ENCODE measurements at places on chromosomes 13 and 19. TPM values are rescaled to one million over a fixed set of nuclear protein-coding genes. Genes with fewer than 3 reads are reported as not detected.

DNA sequence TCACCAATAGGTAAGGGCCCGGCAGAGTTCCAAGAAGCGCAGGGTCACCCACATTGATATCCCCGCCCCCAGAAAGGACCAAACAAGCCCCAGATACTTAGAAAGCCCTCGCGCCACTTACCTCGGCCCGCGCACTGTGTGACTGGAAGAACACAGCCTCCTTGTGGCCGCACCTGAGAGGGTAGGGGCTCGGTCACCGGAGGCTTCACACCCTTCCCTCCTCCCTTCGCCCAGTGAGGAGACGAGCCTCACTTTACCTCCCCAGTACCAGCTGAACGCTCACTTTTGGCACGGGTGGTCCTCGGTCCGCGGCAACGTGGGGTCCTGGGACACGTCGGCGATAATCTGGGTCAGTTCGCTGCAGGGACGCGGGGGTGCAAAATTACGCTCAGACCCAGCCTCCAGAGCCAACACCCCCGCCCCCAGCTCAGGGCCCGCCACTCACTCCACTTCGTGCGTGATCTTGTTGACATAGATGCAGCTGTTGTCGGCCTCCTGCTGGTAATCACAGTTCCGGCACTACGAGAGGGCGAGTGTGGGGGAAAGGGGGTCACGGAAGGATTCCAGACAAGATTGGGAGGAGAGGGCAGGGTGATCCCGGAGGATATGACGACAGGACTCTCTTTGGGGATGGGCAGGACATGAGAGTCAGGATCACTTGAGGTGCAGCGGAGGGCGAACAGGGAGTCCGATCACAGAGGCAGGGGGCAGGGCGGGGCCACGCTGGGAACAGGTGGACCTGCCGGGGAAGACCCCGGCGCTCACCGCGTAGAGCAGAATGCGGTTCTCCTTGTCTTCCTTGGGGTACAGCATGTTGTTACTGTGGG is 568 bp downstream of the POLR2I start:
- no peak for DNase-seq

- no peak for DNase-seq
Measured at GRCh38 chr13:52461265-52461664, 6.0 kb downstream of the CKAP2 start.

- no peak for DNase-seq
Measured at GRCh38 chr13:42875475-42876269, 94.3 kb downstream of the FAM216B start.

- DNase-seq: no peak
Measured at GRCh38 chr19:18730885-18731513, 47.5 kb downstream of the CRTC1 start.

GRCh38 chr13:40149611-40150274 is 494.3 kb downstream of the COG6 start:
- peak; percentile 98 for DNase-seq

DNA sequence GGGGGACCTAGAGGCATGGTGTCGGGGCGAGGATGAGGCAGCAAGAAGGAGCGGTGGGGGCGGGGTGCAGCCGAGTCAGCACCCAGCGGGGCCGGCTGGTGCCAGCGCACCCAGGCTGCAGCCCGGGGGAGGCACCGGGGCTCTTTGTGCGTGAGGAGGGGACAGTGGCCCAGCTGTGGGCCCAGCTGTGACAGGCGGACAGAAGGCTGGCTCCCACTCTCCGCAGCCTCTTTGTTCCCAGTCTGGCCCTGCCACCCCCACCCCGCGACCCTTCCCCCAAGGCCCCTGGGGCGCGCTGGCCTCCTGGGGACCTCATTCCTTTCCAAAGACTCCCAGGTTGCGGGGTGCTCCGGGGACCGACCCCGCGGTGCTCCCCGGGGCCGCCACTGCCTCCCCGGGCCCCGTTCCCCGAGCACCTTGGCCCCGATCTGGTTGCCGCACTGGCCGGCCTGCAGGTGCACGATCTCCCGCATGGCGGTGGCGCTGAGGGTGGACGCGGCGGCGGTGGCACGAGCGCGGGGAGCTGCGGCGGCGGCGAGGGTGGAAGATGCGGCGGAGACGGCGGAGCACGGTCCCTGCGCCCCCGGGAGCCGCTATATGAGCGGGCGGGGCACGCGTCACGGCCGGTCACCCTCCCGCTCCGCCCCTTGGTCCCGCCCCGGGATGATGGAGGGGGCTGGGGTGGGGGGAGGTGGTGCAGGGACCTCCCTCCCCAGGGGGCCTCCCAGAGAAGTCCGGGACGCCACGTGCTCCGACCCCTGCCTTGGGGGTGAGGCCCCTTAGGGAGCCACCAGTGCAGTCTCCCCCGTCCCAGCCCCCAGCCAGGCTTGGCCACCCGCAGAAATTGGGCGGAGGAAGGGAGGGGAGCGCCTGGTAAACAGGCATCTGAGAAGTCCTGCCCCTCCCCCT is at the start of gene TUBB4A:
Gene TUBB4A, minus strand, starts transcription at position 570 of the 909 bp plus-strand sequence. Its CDS starts 97 bp downstream, at position 473.
- no peak for DNase-seq

GRCh38 chr19:37829526-37829925 is 50.1 kb upstream of the ZNF573 start:
- no peak for DNase-seq

GRCh38 chr19:41887711-41888382 is 4.9 kb downstream of the ARHGEF1 start:
- peak; percentile 82 for DNase-seq

GRCh38 chr13:112438515-112438914 is 62.4 kb downstream of the SPACA7 start:
- no peak for DNase-seq

- DNase-seq: no peak
Measured at GRCh38 chr13:47628666-47629065, 372.4 kb downstream of the SUCLA2 start.

GRCh38 chr13:97538203-97538602 is 104.2 kb downstream of the RAP2A start:
- DNase-seq: no peak

DNA sequence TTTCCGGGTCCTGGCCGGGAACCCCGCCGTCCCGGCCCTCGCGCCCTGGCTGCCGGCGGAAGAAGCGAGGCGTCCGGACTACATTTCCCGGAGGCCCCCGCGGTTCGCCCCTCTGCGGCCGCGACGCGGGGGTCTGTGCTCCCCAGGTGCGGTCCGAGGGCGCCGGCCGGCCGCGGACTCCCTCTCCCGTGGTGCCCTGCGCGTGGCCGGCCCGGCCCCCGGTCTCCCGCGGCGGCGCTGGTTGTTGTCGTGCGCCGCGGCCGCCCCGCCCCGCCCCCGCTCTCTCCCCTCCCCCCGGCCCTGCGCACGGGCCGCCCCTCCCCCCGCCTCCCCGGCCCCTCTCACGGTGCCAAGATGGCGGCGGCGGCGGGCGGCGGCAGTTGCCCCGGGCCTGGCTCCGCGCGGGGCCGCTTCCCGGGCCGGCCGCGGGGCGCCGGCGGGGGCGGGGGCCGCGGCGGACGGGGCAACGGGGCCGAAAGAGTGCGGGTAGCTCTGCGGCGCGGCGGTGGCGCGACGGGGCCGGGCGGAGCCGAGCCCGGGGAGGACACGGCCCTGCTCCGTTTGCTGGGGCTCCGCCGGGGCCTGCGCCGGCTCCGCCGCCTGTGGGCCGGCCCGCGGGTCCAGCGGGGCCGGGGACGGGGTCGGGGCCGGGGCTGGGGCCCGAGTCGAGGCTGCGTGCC is at the start of gene KMT2B:
Gene KMT2B, plus strand, starts transcription at position 339 of the 680 bp plus-strand sequence. Its CDS starts 16 bp downstream, at position 355.
- no peak for DNase-seq

GRCh38 chr13:110653851-110654250 is 38.5 kb downstream of the NAXD start:
- no peak for DNase-seq

DNA sequence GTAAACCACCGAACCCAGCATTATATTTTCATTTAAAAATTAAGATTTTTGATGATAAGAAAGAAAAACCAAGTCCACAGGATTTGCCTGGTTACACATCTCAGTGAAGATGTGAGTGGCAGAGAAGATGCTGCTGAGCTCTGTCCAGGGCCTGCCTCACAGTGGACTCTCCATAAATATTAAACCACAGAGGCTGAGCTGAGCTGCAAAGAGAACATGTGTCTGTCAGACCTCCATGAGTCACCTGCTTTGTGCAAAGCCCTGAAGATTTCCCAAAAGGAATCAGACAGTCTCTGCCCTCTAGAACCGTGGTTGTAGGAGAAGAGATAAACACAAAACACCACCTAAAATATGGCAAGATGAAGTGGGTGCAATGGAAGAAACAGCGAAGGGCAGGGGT is 127.2 kb upstream of the TSC22D1 start:
- peak; percentile 83 for DNase-seq

GRCh38 chr19:56811480-56811879 is 29.0 kb downstream of the PEG3 start:
- DNase-seq: no peak

GRCh38 chr19:35818445-35818844 is 5.8 kb upstream of the PRODH2 start:
- no peak for DNase-seq

- DNase-seq: peak; percentile 95
Measured at GRCh38 chr13:105670179-105670990, 865.1 kb downstream of the EFNB2 start.

- DNase-seq: no peak
Measured at GRCh38 chr19:20840371-20840770, 64.3 kb downstream of the ZNF66 start.

DNA sequence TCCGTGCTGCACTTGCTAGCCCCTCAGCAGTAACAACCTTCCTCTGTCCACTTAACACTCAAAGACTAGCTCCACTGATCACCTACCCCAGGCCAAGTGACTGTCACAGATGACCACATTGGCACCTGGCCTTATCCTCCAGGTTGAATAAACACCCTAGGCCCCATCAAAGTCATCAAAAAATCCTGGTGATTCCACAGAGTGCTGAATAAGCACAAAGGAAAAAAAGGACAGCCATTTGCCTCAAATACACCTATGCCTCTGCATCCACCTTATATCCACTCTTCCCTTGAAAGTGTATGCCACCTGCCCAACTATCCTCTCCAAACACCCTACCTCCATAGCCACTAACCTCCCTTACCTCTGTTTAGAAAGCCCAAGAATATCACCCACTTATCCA is 2.7 kb downstream of the ZNF154 start:
- no peak for DNase-seq

- peak; percentile 48 for DNase-seq
Measured at GRCh38 chr13:104422668-104423067, 1356.5 kb upstream of the SLC10A2 start.

DNA sequence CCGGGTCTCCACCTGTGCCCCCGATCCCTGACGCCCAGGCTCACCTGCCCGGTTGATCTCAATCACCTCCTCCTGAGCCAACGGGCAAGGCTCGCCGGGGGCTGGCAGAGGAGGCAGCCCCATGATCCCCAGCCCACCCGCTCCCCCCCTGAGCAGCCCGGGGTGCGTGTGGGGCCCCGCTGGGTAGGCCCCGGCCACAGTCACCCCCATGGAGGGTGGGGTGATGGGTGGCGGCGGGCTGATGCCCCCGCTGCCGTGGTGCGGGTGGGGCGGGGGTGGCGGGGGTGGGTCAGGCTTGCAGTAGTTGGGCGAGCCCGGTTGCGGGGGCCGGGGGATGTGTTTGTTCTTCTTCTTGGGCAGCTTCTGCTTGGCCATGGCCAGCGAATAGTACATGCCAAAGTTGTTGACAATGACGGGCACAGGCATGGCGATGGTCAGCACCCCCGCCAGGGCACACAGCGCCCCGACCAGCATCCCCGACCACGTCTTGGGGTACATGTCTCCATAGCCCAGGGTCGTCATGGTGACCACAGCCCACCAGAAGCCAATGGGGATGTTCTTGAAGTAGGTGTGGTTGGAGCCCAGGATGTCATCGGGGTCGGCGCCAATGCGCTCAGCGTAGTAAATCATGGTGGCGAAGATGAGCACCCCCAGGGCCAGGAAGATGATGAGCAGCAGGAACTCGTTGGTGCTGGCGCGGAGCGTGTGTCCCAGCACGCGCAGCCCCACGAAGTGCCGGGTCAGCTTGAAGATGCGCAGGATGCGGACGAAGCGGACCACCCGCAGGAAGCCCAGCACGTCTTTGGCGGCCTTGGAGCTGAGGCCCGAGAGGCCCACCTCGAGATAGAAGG is 6.0 kb downstream of the KCNC3 start:
- DNase-seq: no peak

- DNase-seq: no peak
Measured at GRCh38 chr13:53012707-53013106, 15.9 kb upstream of the OLFM4 start.

- no peak for DNase-seq
Measured at GRCh38 chr13:96822895-96823294, 171.4 kb downstream of the OXGR1 start.

- peak; percentile 92 for DNase-seq
Measured at GRCh38 chr13:49859560-49859959, 67.1 kb upstream of the KPNA3 start.

Gene SMIM17
- total RNA-seq: 0.30 TPM

Gene C19orf81
- not detected for total RNA-seq

Gene AZU1
- not detected for total RNA-seq

Gene ZMYM5
- 18.9 TPM for total RNA-seq

Gene FUT6
- total RNA-seq: not detected

Gene FAM216B
- total RNA-seq: not detected

Gene NCR1
- total RNA-seq: not detected

Gene RASIP1
- total RNA-seq: 0.50 TPM

Gene OR7A17
- not detected for total RNA-seq

Gene APOC4
- total RNA-seq: not detected

Gene SELENOV
- not detected for total RNA-seq

Gene COL4A2
- total RNA-seq: 1,465 TPM

Gene HRC
- total RNA-seq: not detected

Gene OR10H1
- 1.7 TPM for total RNA-seq

Gene TNFRSF19
- total RNA-seq: 22.5 TPM

Measured in renal cortical epithelial cell (primary cell).